ENCODE measurements at places on chromosomes 2 and 18.
A peak's percentile ranks its signal among the peaks of the same experiment; 100 is the strongest.

GRCh38 chr18:32346671-32347070 is 124.0 kb downstream of the GAREM1 start:
- DNase-seq: no peak

DNA sequence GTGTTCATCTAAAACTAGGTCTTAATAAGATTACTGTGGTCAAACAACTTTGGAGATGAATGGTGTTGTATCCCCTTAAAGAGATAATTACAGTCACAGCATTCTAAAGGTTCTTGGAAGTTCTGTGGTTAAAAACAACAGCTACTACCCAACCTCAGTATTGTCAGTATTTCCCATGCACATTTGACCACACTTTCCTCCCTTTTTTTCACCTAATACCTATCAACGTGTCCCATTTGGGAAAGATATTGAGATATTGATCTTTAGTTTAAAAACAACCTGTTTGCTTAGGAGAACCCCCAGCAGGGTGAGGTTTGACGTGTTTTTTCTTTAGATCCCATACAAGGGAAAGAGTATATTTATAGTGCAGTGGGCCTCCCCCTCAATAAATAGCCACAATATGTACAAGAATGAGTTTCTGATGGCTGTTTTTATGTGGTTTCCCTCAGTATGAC is 65.6 kb downstream of the WDR7 start:
- no peak for DNase-seq

DNA sequence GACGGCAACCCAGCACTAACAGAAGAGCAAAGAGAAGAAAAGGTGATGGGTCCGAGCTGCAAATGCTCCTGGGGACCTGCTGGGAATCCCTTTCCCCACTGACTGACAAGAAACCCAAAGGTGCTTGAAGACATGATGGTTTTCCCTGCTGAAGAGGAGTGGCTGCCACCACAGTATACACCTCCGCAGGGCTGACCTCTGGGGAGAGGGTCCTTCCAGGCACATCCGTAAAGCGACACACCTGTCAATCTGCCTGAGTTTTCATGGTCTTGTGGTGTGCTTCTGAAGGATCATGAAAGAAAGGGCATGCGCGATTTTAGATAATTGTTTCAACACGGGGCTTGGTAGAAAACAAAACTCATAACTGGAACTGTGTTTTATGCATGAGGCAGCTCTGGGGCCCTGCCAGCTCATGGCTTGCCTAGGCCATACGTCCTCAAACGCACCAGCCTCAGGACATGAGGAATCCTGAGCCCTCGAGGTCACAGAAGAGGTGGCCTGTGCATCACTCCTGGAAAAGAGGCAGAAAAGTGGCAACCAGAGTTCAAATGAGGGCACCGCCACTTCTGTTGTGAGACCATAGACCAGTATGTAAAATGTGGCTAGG is 51.8 kb downstream of the SERTAD2 start:
- DNase-seq: no peak

GRCh38 chr2:127381762-127382161 is 6.0 kb downstream of the MAP3K2 start:
- DNase-seq: no peak

GRCh38 chr2:112491946-112492345 is 10.0 kb downstream of the TTL start:
- no peak for DNase-seq

GRCh38 chr2:70467831-70468779 is 85.5 kb downstream of the TGFA start:
- no peak for DNase-seq

DNA sequence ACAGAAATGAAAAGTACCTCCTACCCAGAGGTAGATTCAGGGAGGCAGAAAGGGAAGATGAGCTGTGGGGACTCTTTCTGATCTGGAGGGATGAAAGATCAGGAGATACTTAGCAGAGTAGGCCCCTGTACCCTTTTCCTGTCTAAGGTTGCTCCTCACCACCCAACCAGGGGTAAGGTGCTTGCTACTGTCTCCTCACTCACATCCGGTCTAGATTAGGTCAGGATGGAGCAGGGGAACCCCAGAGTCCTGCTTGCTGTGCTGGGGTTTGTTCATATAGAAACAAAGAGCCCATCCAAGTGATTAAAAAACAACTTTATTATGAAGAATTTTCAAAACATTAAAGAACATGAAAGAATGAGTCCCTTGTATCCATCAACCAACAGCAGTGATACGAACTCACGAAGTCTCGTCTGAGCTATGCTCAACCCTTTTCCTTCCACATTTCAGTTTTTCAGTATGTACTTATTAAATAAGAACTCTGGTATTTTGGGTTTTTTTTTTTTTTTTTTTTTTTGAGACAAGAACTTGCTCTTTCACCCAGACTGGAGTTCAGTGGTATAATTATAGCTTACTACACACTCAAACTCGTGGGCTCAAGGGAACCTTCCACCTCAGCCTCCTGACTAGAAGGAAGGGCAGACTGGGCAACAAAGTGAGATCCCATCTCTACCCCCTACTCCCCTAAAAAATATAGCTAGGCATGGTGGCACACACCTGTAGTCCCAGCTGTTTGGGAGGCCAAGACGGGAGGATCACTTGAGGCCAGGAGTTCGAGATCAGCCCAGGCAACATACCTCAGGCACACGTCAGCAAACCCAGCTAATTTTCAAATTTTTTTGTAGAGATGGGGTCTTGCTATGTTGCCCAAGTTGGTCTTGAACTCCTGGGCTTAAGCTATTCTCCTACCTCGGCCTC is 28.5 kb upstream of the MCFD2 start:
- no peak for DNase-seq

DNA sequence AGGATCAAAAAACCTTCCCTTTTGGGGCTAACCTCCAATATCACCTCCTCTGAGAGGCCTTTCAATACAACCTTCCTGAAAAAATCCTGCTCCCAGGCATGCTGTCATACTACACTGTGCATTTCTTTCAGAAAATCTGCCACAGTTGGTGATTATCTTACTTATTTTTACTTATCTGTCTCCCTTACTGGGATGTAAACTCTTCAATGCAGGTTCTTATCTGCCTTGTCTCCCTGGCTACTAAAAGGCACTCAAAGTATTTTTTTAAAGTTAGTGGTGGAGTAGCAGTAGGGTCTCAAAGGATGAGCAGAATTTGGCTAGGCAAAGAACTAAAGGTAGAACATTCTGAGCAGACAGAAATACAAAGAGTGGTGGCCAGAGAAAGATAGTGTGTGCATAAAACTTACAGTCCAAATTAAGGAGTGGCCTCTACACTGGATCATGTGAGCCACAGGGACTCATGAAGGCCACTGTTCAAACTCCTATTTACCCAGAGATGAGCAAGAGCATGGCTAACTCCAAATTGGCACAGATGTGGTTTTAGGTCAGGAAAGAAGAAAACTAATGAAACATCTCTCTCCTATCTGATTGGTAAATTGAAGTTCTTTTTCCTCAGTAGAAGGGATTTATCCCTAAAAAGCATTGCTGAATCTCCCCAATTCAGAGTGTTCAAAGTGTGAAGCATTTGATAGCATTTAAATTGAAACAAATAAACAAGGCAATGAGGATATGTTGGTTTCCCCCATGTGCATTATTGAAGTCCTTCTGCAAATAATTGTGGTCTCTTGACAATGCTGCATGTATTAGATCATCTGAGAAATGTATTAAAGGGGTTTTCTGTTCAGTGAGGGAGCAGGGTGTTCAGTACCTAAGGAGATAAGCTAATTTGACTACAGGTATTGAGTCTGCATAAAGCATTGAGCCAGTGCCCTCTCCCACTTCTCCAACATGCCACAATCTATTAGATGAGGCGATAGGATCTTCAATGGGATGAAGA is 285.5 kb downstream of the MREG start:
- DNase-seq: peak; percentile 47

- no peak for DNase-seq
Measured at GRCh38 chr2:47283659-47284058, 119.3 kb upstream of the MSH2 start.

DNA sequence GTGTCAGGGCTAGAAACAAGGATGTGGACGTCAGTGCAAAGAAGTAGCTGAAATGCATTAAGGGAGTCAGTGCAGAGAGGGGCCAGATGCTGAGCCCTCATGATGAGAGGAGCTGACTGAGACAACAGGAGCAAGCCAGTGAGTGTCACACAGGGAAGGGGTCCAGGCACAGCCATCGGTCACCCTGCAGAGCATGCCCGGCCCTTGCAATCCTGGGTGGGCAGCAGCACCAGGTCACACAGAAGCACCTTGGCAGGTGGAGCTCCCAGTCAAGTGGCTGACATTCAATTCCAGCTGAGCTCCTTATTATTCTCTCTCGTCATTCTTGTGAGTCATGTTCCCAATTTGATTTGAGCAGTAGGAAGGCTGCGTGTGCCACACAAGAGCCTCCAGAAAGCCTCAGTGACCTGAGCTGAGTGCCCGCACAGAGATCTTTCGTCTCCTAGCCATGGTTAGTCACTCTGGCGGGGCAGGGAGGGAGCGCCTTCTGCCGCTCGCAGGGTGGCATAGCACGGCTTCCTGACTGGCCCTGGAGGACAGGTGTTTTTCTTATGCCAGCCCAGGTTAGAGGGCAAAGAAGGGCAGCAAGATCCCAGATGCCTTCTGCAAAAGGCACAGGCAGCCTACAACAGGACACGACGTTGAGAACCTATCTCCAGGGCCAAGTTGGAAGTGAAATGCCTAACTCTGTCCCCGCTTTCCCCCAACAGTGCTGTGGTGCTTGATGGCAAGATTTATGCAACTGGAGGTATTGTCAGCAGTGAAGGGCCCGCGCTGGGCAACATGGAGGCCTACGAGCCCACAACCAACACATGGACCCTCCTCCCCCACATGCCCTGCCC is 220.9 kb downstream of the ATAD2B start:
- DNase-seq: no peak

GRCh38 chr2:143263066-143263625 is 133.9 kb downstream of the ARHGAP15 start:
- DNase-seq: no peak

DNA sequence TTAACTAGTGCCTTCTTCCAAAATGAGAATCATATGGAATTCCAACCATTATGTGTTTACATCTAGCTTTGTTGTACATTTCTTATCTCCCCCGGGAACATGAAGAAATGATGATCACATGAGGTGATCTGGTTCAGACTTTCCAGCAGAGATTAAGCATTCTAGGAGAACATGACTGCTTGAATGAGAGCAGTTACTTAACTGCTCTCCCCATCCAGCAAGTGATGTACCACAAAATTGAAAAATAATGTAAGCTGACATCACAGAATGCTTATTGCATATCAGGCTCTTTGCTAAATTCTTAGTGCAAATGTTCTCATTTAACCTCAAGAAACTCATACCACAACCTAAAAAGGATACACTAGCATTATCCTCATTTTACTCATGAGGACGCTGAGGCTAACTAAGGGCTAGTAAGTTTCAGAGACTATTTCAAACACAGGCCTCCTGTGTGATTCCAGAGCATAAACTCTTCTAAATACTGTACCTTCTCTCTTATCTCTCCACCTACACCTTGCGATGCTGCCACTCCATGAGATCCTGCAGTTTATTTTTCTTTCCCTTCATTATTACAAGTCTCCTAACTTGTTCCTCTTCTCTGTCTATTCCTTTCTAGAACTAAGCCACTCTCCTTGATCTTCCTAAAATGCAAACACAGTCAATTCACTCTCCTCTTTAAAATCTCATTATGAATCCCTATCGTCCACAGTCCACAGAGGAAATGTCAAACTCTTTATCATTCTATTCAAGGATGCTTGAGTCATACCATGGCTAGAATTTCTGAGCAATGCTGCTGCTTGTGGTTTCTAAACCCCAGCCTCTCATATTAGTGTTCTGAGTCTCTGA is 1224.8 kb upstream of the ZEB2 start:
- peak; percentile 88 for DNase-seq

- DNase-seq: no peak
Measured at GRCh38 chr2:18454692-18455235, 105.7 kb downstream of the RDH14 start.

GRCh38 chr2:17649026-17649425 is 104.6 kb downstream of the SMC6 start:
- DNase-seq: no peak

DNA sequence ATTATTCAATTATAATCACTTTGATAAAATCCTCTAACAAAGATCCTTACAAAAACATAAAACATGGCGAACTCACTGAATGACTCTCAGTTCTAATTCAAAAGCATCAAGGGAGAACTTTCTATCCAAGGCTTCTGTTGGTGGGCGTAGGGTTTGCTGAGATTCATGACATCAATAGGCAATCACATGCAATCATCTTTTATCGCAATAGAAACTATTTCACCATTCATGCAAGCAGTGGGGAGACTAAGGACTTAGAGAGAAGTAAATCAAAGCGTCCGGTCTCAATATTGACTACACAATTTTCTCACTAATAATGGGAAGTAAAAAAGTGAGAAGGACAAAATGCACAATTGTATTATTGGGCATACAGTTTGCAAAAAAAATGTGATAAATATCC is 168.7 kb downstream of the SCG2 start:
- no peak for DNase-seq

GRCh38 chr2:145495590-145495989 is 975.7 kb upstream of the ZEB2 start:
- DNase-seq: no peak

DNA sequence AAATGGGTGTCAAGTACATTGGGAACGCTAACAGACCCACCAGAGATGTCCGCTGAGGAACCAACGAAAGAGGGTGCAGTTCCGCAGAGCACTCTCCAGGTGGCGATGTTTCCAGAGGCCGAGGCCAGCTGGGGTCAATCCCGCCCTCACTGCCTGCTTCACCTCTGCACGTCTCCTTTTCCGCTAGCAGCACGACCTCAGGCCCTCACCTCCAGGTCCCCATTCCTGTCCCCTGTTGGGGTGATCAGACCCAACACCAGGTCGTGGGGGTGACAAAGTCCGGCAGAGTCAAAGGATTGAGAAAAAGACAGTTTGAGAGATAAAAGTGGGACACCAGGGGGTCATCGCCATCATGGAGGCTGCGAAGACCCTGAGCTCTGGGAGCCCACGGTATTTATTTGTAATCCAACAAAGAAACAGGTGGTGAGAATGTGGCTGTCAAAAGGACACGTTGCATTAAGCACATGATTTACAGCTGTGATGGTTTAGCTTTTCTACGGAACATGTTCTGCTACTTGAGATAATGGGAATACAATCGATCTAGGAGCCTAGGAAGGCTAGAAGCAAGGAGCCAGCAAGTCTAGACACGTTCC is 27.3 kb downstream of the ZAP70 start:
- DNase-seq: no peak

DNA sequence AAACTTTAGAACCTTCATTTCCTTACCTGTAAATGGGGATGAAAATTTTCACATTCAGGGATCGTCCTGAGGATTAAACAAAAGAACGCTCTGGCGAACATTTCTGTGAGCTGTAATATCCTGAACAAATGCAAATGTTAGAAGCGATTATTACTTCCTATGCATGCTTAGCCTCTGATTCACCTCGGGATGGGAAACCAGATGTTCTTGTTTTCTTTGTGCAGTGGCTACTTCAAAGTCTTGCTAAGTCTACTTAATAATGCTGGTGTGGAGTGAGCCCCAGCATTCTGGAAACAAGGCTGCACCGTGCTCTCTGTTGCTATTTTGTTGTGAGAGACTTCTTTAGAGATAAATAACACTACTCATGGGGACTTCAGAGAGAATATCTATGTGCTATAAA is 119.1 kb upstream of the PELI1 start:
- peak; percentile 69 for DNase-seq

Data from astrocyte of the cerebellum (primary cell).